ENCODE measurements at places on chromosomes 11 and 22.
A peak's percentile ranks its signal among the peaks of the same experiment; 100 is the strongest.

- DNase-seq: no peak
Observed at GRCh38 chr11:116202922-116203321, 569.9 kb downstream of the BUD13 start.

- DNase-seq: no peak
Observed at GRCh38 chr11:118001494-118001971, 15.3 kb downstream of the IL10RA start.

GRCh38 chr11:102611291-102611690, 13.8 kb downstream of the MMP20 start:
- DNase-seq: no peak

- DNase-seq: no peak
Observed at GRCh38 chr22:23061471-23062280, 8.6 kb upstream of the GNAZ start.

DNA sequence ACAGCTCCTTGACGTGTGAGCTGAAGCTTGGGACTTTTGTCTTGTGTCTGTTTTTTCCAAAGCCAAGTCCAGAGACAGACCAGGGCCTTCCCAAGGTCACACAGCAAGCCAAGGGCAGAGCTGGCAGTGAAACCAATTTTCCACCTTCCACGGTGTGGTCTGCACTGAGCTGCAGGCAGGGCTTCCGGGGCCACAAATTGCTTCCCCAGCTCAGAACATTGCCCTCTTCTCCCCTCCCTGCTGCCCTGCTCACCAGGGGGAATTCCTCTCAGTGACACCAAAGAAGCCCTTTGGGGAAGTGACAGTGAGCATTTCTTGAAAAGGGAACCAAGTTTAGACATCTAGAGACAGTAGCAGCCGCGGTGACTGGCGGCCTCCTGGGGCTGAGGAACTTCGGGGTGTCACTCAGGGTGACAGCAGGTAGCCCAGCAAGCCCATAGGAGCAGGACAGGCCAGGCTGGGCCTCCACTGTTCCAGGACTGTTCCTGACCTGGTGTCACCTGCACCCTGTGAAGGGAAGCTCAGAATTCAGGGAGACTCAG, 9.2 kb downstream of the FXYD2 start:
- peak; percentile 88 for DNase-seq

DNA sequence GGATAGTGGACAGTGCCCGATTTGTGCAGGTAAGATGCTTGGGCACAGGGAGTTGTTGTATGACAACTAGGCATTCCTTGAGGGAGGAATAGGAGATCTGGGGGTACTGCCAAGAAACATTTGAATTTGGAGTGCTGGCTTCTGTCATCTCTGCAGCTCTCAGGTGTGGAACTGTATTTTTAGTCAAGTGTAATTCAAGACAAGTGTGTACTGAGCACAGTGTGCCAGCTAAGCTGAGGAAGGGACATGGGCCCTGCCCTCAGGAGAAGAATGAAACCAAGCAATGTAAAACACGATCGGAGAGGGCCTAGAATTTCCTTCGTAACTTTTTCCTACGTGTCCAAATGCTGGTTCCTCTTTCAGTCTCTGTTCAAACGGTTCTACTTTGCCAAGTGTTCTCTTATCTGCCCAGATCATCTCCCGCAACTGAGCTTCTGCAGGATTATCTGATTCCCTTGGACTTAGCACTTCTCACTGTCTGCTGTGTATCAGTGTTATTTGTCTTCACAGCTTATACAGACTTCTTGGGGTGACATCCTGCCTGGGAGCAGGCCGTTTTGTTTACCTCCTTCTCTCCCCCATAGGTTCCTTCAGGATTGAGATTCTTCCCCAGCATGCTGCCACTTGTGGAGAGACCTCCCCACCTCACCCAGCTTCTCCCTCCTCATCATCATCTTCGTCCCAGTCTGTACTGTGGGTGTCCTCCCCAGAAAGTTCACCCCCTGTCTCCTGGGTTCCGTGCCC, 27.6 kb downstream of the ART5 start:
- no peak for DNase-seq

DNA sequence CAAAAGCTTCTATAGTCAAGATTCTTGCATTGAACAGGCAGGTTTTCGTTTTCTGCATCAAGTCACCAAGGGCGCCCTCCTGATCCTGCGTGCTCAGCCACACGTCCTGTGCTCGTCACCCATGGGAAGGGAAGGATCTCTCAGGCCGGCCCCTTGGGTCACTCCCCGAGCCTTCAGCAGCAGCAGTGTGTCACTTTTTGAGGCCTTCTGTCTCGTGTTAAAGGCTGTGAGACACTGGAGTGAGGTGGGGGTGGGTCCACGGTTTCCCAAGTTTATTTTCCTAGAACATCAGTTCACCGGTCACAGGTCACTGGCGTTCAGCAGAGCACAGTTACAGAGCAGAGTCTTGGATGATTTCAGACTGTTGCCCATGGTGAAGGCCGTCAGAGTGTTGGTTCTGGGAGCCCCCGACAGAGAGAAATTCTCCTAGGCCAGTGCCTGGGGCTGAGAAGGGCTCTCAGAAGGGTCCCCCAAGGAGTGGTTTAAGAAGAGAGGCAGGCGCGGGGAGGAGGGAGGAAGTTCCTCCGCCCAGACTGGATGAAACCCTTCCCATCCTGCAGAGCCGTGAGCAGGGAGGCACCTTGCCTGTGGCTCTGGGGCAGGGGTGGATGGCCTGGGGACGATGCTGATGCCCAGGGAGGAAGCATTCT, 13.5 kb upstream of the ADORA2A start:
- DNase-seq: no peak

GRCh38 chr11:16789063-16789420, 50.6 kb downstream of the C11orf58 start:
- DNase-seq: no peak

DNA sequence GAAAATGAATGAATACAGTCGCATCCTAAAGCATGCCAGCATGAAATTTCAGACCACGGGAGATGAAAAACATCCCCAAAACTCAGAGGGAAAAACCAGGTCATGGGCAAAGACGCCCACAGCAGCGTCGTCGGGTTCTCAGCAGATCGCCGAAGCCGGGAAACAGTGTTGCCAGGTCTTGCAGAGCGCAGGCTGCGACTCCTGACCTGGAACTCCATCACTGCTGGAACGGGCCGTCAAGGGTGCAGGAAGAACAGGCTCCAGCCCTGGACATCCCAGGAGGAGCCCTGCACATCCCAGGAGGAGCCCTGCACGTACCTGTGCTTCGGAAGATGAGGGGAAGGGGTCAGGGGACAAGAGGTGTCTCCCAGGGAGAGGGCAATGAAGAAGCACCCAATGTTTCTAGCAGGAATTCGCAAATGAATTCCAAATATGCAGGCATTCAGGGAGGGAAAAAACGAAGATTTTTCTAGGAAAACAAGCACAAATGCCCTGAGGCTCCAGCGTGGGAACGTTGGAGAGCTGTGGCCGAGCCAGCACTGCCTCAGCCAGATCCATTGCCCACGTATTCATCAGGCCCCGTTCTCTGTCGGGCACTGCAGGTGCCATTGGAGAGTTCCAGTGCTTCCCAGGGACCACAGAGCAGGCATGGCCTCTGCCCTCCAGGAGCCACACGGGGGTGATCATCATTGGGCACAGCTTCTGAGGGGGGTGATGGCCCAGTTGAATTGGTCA, 1110.4 kb downstream of the BRD1 start:
- no peak for DNase-seq

- DNase-seq: no peak
Observed at GRCh38 chr11:27309046-27309445, 54.0 kb downstream of the CCDC34 start.

GRCh38 chr11:35487532-35488078, 37.8 kb downstream of the PAMR1 start:
- DNase-seq: no peak

GRCh38 chr11:69361048-69361447, 67.1 kb downstream of the MYEOV start:
- no peak for DNase-seq

- DNase-seq: peak; percentile 69
Observed at GRCh38 chr11:117985953-117986887, at the start of gene IL10RA. Gene IL10RA, plus strand, starts transcription at chr11:117986394. Its CDS starts 74 bp downstream, at chr11:117986468.

GRCh38 chr11:36377759-36378564, 81.9 kb downstream of the PRR5L start:
- DNase-seq: no peak

DNA sequence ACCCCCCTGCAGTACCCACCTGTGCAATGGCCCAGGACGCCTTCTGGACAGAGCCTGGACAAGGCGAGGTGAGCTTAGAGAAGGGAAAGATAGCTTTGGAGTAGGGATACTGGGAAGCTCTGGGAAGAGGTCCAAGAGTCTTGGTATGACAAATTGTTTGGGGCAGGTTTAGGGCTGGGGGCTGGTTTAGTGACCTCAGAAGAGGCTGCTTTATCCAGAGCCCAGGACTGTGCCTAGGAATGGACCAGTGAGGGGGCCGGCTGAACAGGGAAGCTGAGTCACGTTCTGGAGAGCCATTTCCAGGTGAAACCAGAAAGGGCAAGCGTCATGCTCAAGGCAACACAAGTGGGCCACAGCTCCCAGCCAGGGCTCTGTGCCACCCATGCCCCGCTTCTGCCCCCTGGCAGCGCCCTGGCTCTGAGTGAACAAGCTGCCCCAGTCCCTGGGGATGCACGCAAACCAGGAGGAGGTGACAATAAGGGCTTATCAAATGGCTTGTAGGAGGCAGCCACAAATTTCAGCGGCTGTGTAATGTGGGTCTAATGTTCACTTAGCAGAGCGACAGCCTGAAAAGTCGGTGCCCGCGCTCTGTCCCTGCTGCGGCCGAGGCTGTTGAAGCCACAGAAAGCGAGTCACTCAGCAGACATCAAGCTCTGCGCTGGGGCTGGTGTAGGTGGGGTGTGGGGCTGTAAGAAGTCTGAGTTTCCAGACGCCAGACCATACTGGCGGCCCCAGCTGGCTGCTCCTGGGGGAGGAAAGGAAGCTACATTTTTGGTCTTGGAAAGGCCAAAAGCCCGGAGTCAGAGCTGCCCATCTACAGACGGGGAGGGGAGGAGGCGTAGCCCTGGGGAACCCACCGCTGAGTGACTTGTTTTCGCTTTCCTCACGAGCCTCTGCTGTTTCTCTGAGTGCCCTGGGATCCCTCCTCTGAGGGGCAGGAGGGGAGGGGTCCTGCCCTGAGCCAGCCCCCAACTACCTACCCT, 18.3 kb upstream of the SYT7 start:
- DNase-seq: no peak

DNA sequence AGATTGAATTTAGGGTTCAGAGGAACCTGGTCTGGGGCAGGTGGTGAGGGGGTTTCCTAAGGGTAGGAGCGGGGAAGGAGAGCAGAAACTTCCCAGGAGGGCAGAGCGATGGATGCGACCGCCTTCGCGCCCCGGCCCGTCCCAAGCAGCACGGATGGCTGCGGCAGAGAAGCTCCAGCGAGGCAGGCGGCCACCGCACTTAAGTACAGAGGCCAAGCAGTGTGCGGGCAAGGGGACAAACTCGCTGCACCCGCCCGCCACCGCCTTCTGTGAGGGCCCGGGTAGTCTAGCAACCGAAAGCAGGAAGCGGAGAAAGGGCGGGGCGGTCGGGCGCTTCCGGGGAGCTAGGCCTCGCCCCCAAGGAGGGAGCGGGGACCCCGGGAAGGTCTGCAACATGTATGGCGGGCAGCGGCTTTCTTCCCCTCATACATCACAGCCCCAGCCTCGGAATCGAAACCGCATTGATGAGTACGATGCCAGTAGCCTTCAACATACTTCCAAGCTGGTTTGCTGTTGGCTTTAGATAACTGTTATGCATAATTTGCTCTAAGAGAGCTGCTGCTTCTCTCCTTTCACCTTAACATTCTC, at the start of gene AGBL2:
TSS of gene AGBL2 (minus strand) at position 288 of the 588 bp plus-strand sequence. CDS start 719 bp downstream, outside the sequence.
- DNase-seq: no peak

- no peak for DNase-seq
Observed at GRCh38 chr22:29715705-29716104, 4.1 kb upstream of the CABP7 start.

- DNase-seq: no peak
Observed at GRCh38 chr22:22916215-22916951, 28.8 kb downstream of the IGLL5 start.

DNA sequence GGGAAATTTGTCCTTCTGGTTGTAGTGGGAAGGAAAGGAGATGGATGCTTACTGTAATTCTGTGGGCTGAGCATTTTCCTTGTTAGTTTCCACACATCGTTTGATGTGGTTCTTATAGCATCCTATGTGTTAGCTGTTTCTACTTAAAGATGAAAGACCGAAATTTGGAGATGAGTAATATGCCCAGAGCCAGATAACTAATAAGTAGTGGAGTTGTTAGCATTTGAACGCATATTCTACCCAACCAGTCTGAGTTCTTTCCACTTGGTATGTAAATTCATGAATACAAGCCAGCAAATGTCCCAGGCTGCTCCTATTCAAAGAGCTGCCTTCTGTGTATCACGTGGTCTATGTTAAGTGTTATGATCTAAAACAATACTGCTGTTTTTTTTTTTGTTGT, 14.6 kb downstream of the SPECC1L start:
- DNase-seq: no peak

DNA sequence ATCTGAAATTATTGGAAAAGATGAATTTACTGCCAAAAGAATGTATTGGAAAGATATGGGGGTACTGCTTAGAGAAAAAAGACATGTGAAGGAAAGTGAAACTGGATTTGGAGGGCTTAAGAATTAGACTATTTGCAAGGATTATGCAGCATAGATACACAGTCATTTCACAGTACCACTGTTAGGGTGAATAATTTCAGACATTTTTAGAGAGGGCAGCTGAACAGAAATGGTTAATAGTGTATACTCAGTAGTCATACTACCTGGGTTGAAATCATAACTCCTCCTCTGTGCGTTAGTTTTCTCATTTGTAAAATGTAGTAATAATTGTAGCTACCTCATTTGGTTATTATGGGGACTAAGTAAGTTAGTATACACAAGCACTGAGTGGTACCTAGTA, 33.0 kb downstream of the GAS2 start:
- DNase-seq: no peak

DNA sequence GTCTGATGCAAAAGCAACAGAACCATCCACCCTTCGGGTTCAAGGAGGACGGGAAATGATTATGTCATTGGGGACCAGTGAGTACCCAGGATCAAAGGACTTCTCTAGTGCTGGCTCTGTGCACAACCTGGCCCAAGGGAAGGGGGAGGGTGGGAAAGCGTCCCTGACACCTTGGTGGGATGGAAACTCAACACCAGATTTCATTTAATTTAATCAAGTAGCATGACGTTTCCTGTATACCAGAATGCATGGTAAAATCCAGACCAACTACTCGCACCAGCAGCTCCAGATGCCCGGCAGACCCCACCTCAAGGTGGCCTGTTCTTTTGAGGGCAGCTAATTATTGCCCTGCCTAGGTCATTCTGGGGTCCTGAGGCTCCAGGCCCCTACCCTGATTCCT, 385.1 kb downstream of the CADM1 start:
- DNase-seq: no peak

- DNase-seq: no peak
Observed at GRCh38 chr11:83726316-83726715, 440.1 kb upstream of the CCDC90B start.

DNA sequence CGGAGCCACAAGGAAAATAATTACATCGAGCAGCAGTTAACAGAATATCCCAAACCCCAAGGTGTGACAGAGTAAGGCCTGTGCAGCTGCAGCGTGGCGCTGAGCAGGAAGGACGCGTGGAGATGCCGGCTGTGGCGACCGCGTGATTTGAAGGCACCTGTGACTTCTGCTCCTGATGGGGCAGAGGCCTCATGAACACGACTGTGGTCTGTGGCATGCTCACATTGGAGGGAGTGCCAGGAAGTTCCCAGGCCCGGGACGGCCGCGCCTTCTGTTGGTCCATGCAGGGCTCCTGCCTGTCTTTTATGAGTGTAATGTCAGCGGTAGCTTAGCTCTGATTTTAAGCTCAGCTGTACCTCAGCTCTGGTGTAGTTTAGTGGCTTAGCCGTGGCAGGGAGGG, 50.4 kb downstream of the TPCN2 start:
- no peak for DNase-seq

- DNase-seq: no peak
Observed at GRCh38 chr11:6333095-6333494, 12.8 kb upstream of the CAVIN3 start.

GRCh38 chr11:130536106-130537040, 87.9 kb downstream of the ADAMTS15 start:
- no peak for DNase-seq
